Parietal lobe (tissue), 2 donors: ENCODE measurements at places on chromosomes 6 and 20. TPM values are rescaled to one million over a fixed set of nuclear protein-coding genes. Genes with fewer than 3 reads are reported as not detected.

The SLC22A7 gene
- 1.9 TPM for total RNA-seq

The RBM24 gene
- total RNA-seq, result 28.8 TPM

The RAB44 gene
- not detected for total RNA-seq

The CLVS2 gene
- total RNA-seq, result 70.1 TPM

The PERP gene
- 0.94 TPM for total RNA-seq

The GLP1R gene
- not detected for total RNA-seq

The MUCL3 gene
- not detected for total RNA-seq

The DEK gene
- 138 TPM for total RNA-seq
